ENCODE measurements at places on chromosomes 12 and 14. TPM values are rescaled to one million over a fixed set of nuclear protein-coding genes. Genes with fewer than 3 reads are reported as not detected.

RARG gene
- total RNA-seq = 7.9 TPM

TMEM52B gene
- not detected for total RNA-seq

TMEM179 gene
- total RNA-seq = 0.54 TPM

P2RX2 gene
- not detected for total RNA-seq

CCDC196 gene
- total RNA-seq = not detected

SIX6 gene
- total RNA-seq = not detected

P2RX7 gene
- 0.82 TPM for total RNA-seq

LYZ gene
- total RNA-seq = 3.6 TPM

XRCC3 gene
- 10.2 TPM for total RNA-seq

RGS6 gene
- total RNA-seq = 15.7 TPM

OTUB2 gene
- 2.3 TPM for total RNA-seq

LRP1-AS gene
- 0.46 TPM for total RNA-seq

GLIPR1L1 gene
- total RNA-seq = not detected

TTC9 gene
- 16.9 TPM for total RNA-seq

LTBR gene
- 40.3 TPM for total RNA-seq

DNA sequence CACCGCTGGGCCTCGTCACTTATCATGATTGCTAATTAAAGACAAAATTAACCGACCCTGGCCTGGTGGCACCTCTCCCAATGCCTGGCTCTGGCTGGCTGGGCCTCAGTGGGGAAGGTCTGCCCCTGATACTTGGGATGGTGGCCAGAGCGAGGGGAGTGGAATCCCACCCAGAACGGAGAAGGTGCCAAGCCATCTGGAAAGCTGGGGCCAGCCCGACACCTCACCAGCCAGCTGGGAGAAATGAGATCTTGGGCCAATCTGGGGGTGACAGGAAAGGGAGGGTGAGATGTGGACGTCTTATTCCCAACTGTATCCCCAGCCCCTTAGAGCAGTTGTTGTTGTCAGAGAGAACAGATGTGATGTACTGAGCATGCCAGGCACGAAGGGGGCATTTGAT is 215.0 kb upstream of the PWP1 start:
- no peaks in the 10 kb centered on the region for H3K4me1 ChIP-seq
- DNase-seq = no peak
- H3K4me3 ChIP-seq = no peak overlapping the region

DNA sequence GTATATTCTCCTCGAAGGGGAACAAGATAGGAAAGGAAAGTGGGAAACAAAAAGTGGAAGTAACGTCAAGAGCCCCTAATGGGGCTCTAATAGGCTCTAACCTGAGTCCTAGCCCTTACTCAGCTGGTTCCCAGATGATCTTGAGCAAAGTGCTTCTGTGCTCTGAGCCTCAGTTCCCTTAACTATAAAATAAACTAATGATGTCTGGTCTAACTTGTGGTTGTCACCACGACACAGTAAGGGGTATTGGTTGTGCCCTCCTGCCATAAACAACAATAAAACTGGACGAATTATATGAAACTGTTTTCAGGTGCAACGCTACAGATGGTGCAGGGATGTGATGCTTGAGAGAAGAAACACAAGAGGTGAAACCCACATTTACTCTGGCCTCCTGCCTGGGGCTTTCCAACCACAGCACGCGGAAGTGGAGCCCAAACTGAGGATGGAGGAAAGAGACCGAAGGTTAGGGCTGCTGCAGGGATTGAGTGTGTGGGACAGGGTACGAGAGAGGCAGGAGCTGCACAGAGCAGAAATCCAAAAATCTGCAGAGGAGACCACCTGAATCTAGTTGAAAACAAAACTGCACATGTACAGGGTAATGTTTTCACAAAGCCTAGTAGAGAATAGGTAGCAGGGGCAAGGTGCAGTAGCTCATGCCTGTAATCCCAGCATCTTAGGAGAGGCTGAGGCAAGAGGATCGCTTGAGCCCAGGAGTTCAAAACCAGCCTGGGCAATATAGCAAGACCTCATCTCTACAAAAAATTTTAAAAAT is 45.6 kb upstream of the BCL2L14 start:
- DNase-seq = no peak
- H3K4me3 ChIP-seq = no peak overlapping the region
- no peaks in the 10 kb centered on the region for H3K36me3 ChIP-seq
- peaks cover 3% of the 10 kb centered on the region for H3K27me3 ChIP-seq
- H3K27ac ChIP-seq = no peak overlapping the region

GRCh38 chr14:63100552-63100951 is 55.3 kb upstream of the KCNH5 start:
- H3K27ac ChIP-seq = no peak overlapping the region
- H3K36me3 ChIP-seq = no peaks in the 10 kb centered on the region
- DNase-seq = no peak
- H3K27me3 ChIP-seq = peaks cover 2% of the 10 kb centered on the region
- H3K4me1 ChIP-seq = no peaks in the 10 kb centered on the region
- H3K4me3 ChIP-seq = no peak overlapping the region

GRCh38 chr12:6961695-6962284 is 8.7 kb downstream of the PHB2 start:
- peak overlapping the region; percentile 87 for H3K27ac ChIP-seq
- peak; percentile 57 for DNase-seq
- peak overlapping the region; percentile 67 for H3K4me3 ChIP-seq
- peaks cover 22% of the 10 kb centered on the region for H3K36me3 ChIP-seq

- H3K27ac ChIP-seq = no peak overlapping the region
- peaks cover 8% of the 10 kb centered on the region for H3K27me3 ChIP-seq
- H3K4me3 ChIP-seq = peak overlapping the region; percentile 69
- peaks cover 11% of the 10 kb centered on the region for H3K4me1 ChIP-seq
Observed at GRCh38 chr12:6384499-6385436, 806 bp downstream of the LTBR start.

DNA sequence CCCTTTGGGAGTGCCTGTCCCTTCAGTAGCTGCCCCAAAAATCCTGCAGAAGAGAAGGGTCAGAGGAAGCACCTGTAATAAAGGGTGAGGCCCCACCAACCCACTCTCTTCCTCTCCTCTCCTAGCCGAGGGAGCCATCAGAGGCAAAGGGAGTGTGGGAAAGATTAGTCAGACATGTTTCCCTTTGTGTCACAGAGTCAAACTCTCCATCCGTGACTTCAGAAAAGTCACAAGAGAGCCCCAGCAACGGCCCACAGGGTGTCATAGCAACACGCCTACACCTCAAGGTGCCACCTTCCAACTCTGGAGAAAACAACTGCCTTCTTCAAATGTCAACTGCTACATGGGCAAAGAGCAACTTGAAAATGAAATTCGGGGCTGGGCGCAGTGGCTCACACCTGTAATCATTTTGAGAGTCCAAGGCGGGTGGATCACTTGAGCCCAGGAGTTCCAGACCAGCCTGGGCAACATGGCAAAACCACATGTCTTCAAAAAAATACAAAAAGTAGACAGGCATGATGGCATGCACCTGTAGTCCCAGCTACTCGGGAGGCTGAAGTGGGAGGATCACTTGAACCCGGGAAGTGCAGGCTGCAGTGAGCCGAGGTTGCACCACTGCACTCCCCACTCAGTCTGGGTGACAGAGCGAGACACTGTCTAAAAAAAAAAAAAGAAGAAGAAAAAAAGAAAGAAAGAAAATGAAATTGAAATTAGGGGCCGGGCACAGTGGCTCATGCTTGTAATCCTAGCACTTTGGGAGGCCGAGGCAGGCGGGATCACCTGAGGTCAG is 17.7 kb upstream of the CD27 start:
- H3K36me3 ChIP-seq = no peaks in the 10 kb centered on the region
- H3K4me3 ChIP-seq = no peak overlapping the region
- H3K27ac ChIP-seq = no peak overlapping the region
- H3K4me1 ChIP-seq = peaks cover 12% of the 10 kb centered on the region

GRCh38 chr12:66319266-66319954 is 17.1 kb downstream of the HELB start:
- no peak overlapping the region for H3K4me3 ChIP-seq
- H3K27ac ChIP-seq = no peak overlapping the region
- H3K27me3 ChIP-seq = no peaks in the 10 kb centered on the region
- no peaks in the 10 kb centered on the region for H3K4me1 ChIP-seq
- H3K36me3 ChIP-seq = no peaks in the 10 kb centered on the region

DNA sequence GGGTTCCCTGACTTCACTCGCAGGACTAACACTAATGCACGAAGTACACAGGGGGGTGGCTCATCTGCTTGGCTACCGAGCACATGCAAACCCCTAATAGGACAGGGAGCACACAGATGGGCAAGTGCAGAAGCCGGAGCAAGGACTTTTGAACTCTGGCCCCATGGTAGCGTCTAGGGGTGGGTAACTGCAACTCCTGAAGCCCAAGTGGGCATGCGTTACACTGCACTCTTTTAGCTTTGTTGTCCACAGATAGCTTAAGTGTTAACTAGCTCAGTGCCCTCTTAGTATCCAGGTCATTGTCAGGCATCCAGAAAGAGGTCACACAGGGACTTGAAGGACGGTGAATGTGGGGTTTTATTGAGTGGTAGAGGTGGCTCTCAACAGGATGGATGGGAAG is 3.0 kb upstream of the BLTP3B start:
- peaks cover 11% of the 10 kb centered on the region for H3K4me1 ChIP-seq
- peaks cover 4% of the 10 kb centered on the region for H3K27me3 ChIP-seq
- no peaks in the 10 kb centered on the region for H3K36me3 ChIP-seq
- no peak for DNase-seq
- H3K4me3 ChIP-seq = no peak overlapping the region

GRCh38 chr12:68118096-68118755 is 41.3 kb downstream of the IFNG start:
- H3K27ac ChIP-seq = no peak overlapping the region
- peaks cover 10% of the 10 kb centered on the region for H3K4me1 ChIP-seq
- no peak for DNase-seq
- H3K27me3 ChIP-seq = no peaks in the 10 kb centered on the region

GRCh38 chr12:22272335-22273151 is 62.0 kb downstream of the ST8SIA1 start:
- peaks cover 3% of the 10 kb centered on the region for H3K4me1 ChIP-seq
- H3K4me3 ChIP-seq = no peak overlapping the region
- DNase-seq = no peak
- no peaks in the 10 kb centered on the region for H3K36me3 ChIP-seq
- H3K27ac ChIP-seq = no peak overlapping the region

GRCh38 chr12:6124411-6125309 is at the start of gene VWF:
Gene VWF, minus strand, starts transcription at chr12:6124670. Its CDS starts 1,474 bp downstream, at chr12:6123196.
- peak; percentile 40 for DNase-seq
- H3K4me1 ChIP-seq = peaks cover 42% of the 10 kb centered on the region
- H3K36me3 ChIP-seq = no peaks in the 10 kb centered on the region
- H3K27ac ChIP-seq = peak within 1 kb of the TSS; percentile 93
- no peaks in the 10 kb centered on the region for H3K27me3 ChIP-seq

- peaks cover 17% of the 10 kb centered on the region for H3K27me3 ChIP-seq
- H3K4me3 ChIP-seq = no peak overlapping the region
- H3K36me3 ChIP-seq = peaks cover 60% of the 10 kb centered on the region
- no peak overlapping the region for H3K27ac ChIP-seq
- peaks cover 65% of the 10 kb centered on the region for H3K4me1 ChIP-seq
Observed at GRCh38 chr12:4287325-4288211, 14.0 kb downstream of the CCND2 start.

DNA sequence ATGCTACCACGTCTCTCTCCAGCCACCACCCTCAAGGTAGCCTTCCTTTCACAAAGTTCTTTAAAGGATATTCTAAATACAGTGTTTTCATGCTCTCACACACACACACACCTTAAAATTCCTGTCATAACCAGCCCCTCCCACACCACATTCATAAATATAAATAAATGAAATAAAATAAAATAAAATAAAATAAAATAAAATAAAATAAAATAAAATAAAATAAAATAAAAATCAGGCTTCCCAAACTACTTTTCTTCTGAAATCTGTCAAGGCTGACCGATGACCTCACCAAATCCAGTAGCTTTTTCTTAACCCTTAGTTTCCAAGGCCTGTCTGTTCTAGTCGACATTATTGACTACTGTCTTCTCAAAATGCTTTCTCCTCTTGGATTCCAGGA is 378.4 kb downstream of the SEC23A start:
- no peak overlapping the region for H3K27ac ChIP-seq
- DNase-seq = no peak
- no peak overlapping the region for H3K4me3 ChIP-seq

GRCh38 chr14:75277008-75277814 is 1.4 kb upstream of the FOS start:
- peak; percentile 88 for DNase-seq
- peaks cover 18% of the 10 kb centered on the region for H3K4me1 ChIP-seq
- peak overlapping the region; percentile 96 for H3K27ac ChIP-seq
- peak overlapping the region; percentile 90 for H3K4me3 ChIP-seq
- H3K36me3 ChIP-seq = peaks cover 6% of the 10 kb centered on the region

GRCh38 chr12:51863933-51864832 is 15.7 kb upstream of the FIGNL2 start:
- peak; percentile 70 for DNase-seq
- peaks cover 8% of the 10 kb centered on the region for H3K27me3 ChIP-seq
- no peak overlapping the region for H3K27ac ChIP-seq
- peaks cover 17% of the 10 kb centered on the region for H3K4me1 ChIP-seq
- H3K4me3 ChIP-seq = peak overlapping the region; percentile 81
- H3K36me3 ChIP-seq = no peaks in the 10 kb centered on the region

- H3K27ac ChIP-seq = no peak overlapping the region
- H3K36me3 ChIP-seq = no peaks in the 10 kb centered on the region
- no peak overlapping the region for H3K4me3 ChIP-seq
- no peaks in the 10 kb centered on the region for H3K27me3 ChIP-seq
Observed at GRCh38 chr12:89994911-89995310, 286.3 kb upstream of the ATP2B1 start.

GRCh38 chr14:50311337-50311971 is 575 bp downstream of the L2HGDH start:
- DNase-seq = no peak
- H3K27me3 ChIP-seq = peaks cover 9% of the 10 kb centered on the region
- H3K36me3 ChIP-seq = peaks cover 9% of the 10 kb centered on the region
- H3K4me3 ChIP-seq = peak overlapping the region; percentile 93
- H3K27ac ChIP-seq = peak overlapping the region; percentile 43

DNA sequence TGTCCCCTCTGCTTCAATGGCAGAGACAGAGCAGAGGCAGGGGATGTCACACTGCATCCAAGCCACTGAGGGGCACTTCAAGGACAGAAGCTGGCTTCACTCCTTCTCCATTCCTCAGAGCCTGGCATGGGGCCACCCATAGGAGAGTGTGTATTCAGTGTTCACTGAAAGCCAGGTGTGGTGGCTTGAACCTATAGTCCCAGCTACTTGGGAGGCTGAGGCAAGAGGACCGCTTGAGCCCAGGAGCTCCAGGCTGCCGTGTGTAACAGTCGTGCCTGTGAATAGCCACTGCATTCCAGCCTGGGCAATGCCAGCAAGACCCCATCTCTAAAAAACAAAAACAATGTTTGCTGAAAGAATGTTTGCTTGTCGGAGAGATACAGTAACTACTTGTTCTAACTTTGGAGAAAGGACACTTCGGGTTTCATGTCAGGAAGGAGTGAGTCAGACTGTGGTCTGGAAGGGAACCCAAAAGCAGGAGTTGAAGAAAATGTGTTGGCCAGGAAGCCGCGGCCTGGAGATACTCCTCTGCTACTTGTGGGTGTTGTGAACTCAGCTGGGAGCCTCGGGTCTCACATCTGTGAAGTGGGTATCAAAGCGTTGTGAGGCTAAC is 43.4 kb downstream of the ELK3 start:
- H3K4me3 ChIP-seq = peak overlapping the region; percentile 3
- peaks cover 70% of the 10 kb centered on the region for H3K4me1 ChIP-seq
- H3K27me3 ChIP-seq = peaks cover 9% of the 10 kb centered on the region
- H3K27ac ChIP-seq = peak overlapping the region; percentile 10
- peaks cover 70% of the 10 kb centered on the region for H3K36me3 ChIP-seq

- peaks cover 9% of the 10 kb centered on the region for H3K4me1 ChIP-seq
- peaks cover 11% of the 10 kb centered on the region for H3K27me3 ChIP-seq
- DNase-seq = no peak
- no peak overlapping the region for H3K27ac ChIP-seq
- H3K36me3 ChIP-seq = no peaks in the 10 kb centered on the region
Observed at GRCh38 chr14:49860988-49861698, 8.6 kb upstream of the NEMF start.

GRCh38 chr14:68729556-68729955 is 63.3 kb downstream of the ZFP36L1 start:
- DNase-seq = no peak
- H3K36me3 ChIP-seq = no peaks in the 10 kb centered on the region
- peaks cover 2% of the 10 kb centered on the region for H3K27me3 ChIP-seq
- peaks cover 64% of the 10 kb centered on the region for H3K4me1 ChIP-seq
- H3K27ac ChIP-seq = peak overlapping the region; percentile 84

Measured in endothelial cell (in vitro differentiated cells).